ENCODE measurements at places on chromosomes 3 and 15.

- no peak for DNase-seq
- no peaks in the 10 kb centered on the region for H3K27me3 ChIP-seq
- H3K4me3 ChIP-seq, result no peak overlapping the region
- no peaks in the 10 kb centered on the region for H3K36me3 ChIP-seq
- H3K4me1 ChIP-seq, result peaks cover 13% of the 10 kb centered on the region
Measured at GRCh38 chr3:27326202-27326601, 43.0 kb downstream of the NEK10 start.

- H3K4me3 ChIP-seq, result no peak overlapping the region
- no peak overlapping the region for H3K27ac ChIP-seq
- DNase-seq, result no peak
- H3K4me1 ChIP-seq, result no peaks in the 10 kb centered on the region
Measured at GRCh38 chr3:150396491-150396890, 11.6 kb upstream of the TSC22D2 start.

GRCh38 chr15:69793781-69794451 is 303.8 kb downstream of the TLE3 start:
- H3K27ac ChIP-seq, result no peak overlapping the region
- H3K27me3 ChIP-seq, result no peaks in the 10 kb centered on the region
- no peaks in the 10 kb centered on the region for H3K4me1 ChIP-seq
- no peaks in the 10 kb centered on the region for H3K36me3 ChIP-seq
- H3K4me3 ChIP-seq, result no peak overlapping the region

GRCh38 chr15:81896356-81896755 is 149.5 kb downstream of the MEX3B start:
- H3K4me1 ChIP-seq, result no peaks in the 10 kb centered on the region
- DNase-seq, result no peak
- no peaks in the 10 kb centered on the region for H3K27me3 ChIP-seq
- H3K27ac ChIP-seq, result no peak overlapping the region
- no peak overlapping the region for H3K4me3 ChIP-seq

- no peaks in the 10 kb centered on the region for H3K27me3 ChIP-seq
- no peak overlapping the region for H3K4me3 ChIP-seq
- H3K36me3 ChIP-seq, result peaks cover 7% of the 10 kb centered on the region
- H3K27ac ChIP-seq, result no peak overlapping the region
- no peaks in the 10 kb centered on the region for H3K4me1 ChIP-seq
Measured at GRCh38 chr3:127026661-127027060, 43.7 kb downstream of the PLXNA1 start.

All from breast epithelium (tissue), 4 donors.